ENCODE measurements at places on chromosomes 7 and 10.

DNA sequence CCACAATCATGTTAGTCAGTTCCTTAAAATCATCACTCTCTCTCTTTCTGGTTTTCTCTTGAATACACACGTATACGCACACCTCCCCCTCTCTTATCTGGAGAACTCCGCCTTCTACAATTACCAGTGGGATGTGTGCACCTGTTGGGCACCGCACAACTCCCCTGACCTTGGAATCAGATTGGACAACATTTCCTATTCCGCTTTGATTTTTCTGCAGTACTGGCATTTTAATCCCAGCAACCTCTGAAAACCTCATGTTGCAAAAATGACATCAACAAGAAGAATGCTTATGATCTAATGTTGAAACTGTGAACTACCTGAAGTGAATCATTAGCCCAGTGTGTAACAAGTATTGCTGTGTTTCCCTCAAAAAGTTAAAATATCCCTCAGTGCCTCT is 109.6 kb downstream of the KIAA1217 start:
- DNase-seq, result no peak

GRCh38 chr10:33303988-33304387 is 30.5 kb downstream of the NRP1 start:
- DNase-seq, result no peak

DNA sequence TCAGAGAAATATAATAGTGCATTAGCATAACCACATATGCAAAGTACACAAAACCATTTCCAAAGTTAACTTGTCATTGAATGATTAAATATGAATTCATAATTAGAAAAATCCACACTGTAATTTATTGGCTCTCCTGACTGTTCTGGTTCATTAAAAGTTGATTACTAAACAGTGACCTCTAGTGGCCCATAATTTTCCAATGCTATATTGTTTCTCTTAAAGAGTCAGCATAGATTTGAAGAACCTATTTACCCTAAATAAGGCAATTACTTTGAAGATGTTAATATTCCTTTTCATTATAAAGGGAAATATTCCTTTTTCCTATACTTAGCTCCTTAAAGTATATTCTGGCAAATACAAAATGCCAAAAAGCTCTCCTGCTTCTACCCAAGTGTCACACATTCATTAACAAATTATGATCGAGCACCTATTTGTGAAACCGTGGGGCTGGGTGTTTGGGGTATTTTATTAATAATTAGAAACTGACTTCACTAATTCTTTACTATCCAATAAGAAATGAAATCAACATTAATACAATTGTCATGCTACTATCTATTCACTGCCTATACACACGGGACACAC is 86.2 kb downstream of the HIBADH start:
- DNase-seq, result no peak

- DNase-seq, result peak; percentile 68
These were observed 9.6 kb downstream of the TRIM56 start for GRCh38 chr7:101094791-101095375.

DNA sequence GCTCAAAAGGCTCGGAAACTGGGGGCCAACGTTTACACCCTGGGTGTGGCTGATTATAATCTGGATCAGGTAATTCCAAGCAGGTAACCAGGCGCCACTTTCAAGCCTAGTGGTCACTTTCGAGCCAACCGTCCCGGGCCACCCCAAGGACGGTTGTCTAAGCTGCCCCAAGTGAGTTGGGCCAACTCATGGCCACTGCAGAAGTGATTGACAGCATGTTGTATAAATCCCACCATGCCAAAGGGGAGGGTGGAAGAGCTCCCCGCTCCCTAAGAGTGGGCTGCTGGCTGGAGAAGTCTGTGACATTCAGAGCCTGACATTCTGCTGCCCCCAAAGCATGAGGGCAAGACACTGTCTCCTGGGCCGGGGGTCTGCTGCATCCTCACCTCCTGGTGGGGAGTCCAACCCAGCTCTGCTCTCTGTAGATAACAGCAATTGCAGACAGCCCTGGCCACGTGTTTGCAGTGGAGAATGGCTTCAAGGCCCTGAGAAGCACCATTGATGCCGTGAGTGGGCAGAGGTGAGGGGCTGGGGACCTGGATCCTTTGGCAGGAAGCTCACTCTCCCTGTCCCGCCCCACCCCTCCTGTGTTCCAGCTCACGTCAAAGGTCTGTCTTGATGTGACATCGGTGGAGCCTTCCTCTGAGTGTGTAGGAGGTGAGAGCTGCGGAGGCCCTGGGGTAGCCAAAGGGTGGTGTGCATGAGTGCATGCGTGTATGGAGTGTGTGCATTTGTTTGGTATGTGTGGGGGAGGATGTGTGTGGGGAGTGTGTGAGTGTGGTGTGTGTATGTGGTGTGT is 10.8 kb downstream of the ANTXRL start:
- DNase-seq, result peak; percentile 12

GRCh38 chr7:99189222-99189621 is 18.7 kb downstream of the KPNA7 start:
- DNase-seq, result no peak

DNA sequence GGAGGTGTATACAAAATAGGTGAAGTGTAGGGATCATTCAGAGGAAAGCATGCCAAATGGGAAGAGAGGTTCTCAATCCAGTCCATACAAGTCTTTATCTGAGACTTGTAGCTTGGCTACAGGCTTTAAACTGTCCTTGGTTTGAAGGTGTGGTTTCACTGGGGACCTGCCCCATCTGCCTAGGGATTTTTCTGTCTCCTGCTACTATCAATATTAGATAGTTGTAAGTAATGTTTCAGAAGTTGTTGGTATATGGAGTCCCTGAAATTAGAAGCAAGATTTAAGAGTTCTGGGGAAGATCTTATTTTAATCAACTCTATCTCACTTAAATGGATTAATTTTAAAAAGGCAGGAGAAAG is 100.9 kb downstream of the ANKRD7 start:
- no peak for DNase-seq

GRCh38 chr10:44017483-44018145 is 367.3 kb downstream of the CXCL12 start:
- no peak for DNase-seq

- no peak for DNase-seq
These were observed 128.7 kb downstream of the ETV1 start for GRCh38 chr7:13860734-13861133.

- no peak for DNase-seq
These were observed 94.3 kb downstream of the IPMK start for GRCh38 chr10:58173391-58173790.

DNA sequence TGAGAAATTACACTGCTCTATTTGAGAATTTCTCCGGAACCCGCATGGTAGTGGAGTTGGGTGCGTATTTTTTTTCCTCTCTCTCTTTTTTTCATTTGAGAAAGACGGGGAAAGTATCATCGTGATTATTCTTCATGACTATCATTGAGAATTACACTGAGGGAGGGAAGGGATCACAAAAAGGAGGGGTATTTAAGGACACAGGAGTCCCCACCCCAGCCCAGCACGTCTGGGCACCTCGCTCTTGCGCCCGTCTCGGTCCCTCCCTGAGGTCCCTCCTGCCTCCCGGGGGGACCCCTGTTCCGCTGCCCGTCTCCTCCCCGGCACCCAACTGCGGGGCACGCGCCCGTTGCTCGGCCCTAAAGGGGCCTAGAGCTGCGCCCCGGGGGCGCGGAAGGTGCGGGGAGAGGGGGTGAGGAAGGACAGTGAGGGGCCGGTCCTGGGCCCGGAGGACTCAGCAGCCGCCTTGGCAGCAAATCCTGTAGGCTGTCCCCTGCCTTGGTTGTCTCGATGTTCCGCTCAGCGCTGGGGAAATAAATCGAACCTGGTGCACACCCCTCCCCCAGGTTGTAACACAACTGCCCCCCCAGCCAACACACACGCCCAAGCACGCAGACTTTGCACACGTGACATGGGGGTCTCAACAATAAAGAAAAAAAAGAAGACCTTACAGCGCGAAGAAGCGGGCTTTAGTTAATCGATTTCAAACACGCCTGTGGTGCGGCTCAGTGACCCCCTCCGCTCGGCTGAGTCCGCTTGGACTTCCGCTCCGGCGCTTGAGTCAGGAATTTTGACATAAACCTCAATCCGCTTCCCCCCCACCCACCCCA is 18.6 kb upstream of the GATA3 start:
- peak; percentile 56 for DNase-seq

DNA sequence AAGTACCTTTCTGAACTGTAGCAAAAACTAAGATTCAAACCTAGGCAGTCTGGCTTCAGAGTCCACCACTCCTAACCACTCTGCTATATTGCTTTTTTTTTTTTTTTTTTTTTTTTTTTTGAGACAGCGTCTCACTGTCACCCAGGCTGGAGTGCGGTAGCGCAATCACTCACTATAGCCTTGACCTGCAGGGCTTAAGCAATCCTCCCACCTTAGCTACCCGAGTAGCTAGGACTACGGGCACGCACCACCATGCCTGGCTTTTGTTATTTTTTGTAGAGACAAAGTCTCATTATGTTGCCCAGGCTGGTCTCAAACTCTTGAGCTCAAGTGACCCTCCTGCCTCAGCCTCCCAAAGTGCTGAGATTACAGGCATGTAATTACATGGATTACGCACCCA is 10.1 kb upstream of the SLF2 start:
- no peak for DNase-seq

DNA sequence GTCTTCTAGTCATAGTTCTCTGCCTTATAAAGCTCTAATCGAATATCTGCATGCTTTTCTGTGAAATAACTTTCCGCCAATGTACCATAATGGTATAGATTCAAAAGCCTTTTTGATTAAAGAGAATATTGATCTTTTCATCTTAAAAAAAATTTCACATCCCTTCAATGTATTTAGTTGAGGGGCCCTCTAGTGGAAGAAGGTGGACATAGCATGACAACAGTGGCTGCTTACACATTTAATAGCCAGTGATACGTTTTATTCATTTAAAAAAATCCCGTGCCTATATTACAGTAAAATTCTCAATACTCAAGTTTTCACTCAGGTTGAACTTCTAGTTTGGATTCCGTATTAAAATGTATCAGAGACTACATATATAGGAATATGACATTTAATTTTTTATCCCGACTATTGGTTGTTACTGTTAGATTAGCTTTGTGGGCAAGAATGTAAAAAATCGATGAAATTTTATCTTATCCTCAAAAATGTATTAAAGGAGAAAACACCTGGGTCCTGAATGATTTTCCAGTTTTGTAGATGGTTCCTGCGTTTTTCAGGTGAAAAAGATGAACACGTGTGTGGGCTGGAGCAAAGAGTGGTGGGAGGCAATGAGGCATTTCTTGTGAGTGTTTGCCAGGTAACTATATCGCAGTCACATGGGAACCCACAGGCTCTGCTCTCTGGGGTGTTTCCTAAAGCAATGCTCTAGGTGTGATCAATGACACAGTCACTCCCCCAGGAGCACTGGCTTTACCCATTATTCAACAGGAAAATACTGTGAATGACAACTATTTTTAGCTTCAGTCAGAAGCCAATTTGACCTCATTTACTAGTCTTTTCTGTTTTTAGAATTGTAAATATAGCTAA is 24.1 kb upstream of the PNLIP start:
- no peak for DNase-seq

DNA sequence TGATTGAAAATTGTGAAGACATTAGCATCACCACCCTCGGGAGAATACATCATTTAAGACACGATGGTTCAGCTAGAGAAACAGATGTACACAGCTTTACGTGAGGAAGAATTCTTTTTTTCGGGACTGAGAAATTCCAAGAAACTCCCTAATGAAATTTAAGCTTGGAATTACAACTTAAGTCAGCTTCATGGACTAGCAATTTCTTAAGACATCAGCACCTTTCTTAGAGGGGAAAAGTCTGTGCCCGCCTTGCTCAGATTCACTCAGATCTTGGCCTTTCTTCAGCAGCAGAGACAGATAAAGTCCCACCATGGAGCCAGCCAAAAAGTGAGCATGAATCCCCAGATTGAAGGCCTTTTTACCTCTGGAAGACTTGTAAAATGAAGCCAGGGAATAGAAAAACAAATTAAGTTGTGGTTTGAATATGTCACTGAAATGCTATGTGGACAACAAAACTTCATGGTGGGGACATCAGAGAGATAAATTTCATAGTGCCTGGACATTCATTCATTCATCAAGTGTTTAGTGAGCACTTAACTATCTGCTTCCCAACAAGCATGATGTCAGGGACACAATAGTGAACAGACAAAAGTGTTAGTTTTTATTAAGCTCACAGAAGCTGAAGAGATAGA is 32.1 kb downstream of the PRKG1 start:
- no peak for DNase-seq

Data from activated CD8-positive, alpha-beta memory T cell treated with anti-CD3 and anti-CD28 coated beads, Interleukin-2, amount 50 U/mL, for 48 hours (primary cell).